ENCODE measurements at places on chromosomes 6 and 20.

DNA sequence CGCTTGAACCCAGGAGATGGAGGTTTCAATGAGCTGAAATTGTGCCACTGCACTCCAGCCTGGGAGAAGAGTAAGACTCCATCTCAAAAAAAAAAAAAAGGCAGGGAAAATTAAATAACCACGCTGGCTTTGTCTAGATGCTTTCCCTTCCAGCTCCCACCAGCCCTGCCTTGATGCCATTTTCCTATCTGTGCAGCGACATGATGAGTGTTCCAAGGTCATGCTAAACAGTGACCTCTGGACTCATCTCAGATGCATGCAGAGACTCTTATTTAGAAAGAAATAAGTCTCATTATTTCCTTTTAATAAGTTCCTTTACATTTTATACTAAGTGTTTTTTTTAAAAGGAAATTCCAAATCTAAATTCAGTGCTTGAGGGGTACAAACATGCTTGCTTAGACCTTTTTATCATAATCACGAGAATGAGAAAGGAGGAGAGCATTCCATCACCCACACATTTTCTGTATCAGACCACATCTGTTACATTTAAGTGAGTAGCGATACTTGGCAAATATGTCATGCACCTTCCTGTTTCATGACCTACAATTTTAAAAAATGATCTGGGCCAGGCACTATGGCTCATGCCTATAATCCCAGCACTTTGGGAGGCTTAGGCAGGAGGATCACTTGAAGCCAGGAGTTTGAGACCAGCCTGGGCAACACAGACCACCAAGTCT lies 101.1 kb upstream of the RREB1 start:
- DNase-seq, result no peak

DNA sequence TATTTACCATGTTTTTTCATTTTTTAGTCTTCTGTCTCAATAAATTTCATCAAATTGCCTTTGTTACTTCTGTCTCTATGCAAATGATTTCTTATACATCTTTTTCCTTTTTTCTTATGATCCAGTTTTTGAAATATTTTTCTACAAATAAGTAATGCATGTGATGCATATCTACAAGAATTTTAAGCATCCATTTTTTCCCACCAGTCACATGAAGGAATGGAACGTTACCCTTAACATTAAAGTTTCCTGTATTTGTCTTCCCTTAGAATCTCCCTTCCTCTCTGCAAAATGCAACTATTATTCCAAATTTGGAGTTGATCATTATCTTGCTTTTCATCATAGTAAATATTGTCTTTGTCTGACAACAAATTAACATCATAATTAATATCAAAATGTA lies 35.5 kb downstream of the PSMB9 start:
- DNase-seq, result no peak

- DNase-seq, result no peak
Observed at GRCh38 chr20:58655328-58656107, 4.4 kb downstream of the STX16 start.

- no peak for DNase-seq
Observed at GRCh38 chr6:4853349-4853748, 77.1 kb downstream of the CDYL start.

GRCh38 chr6:36633915-36634314 lies 39.8 kb downstream of the SRSF3 start:
- no peak for DNase-seq

- DNase-seq, result no peak
Observed at GRCh38 chr6:137352859-137353258, 133.7 kb upstream of the IFNGR1 start.

DNA sequence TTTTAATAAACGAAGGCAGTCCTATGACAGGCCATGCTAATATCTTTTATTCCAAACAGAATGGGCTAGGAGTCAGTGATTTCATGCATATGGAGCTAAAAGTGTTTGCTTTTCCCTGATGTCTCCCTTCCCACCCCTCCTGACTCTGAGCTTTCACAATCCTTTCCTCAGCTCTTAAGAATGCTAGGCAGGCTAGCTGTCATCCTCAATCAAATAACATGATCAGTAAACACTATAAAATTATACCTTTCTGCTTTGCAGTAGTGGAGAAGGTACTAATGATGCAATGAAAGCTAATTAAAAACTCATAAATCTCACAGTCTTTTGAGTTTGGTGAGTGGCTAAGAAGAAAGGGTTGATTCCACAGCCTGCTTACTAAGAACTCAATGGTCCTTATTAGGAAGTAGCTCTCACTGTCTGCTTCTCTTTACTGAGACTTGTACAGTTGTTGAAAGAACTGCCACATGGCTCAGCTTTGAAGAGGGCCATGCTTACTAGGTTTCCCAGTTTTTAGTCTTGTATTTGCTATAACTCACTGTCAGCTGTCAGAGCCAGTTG lies 250.9 kb upstream of the JAG1 start:
- DNase-seq, result no peak

- DNase-seq, result no peak
Observed at GRCh38 chr20:43789593-43789992, 62.8 kb upstream of the GTSF1L start.

DNA sequence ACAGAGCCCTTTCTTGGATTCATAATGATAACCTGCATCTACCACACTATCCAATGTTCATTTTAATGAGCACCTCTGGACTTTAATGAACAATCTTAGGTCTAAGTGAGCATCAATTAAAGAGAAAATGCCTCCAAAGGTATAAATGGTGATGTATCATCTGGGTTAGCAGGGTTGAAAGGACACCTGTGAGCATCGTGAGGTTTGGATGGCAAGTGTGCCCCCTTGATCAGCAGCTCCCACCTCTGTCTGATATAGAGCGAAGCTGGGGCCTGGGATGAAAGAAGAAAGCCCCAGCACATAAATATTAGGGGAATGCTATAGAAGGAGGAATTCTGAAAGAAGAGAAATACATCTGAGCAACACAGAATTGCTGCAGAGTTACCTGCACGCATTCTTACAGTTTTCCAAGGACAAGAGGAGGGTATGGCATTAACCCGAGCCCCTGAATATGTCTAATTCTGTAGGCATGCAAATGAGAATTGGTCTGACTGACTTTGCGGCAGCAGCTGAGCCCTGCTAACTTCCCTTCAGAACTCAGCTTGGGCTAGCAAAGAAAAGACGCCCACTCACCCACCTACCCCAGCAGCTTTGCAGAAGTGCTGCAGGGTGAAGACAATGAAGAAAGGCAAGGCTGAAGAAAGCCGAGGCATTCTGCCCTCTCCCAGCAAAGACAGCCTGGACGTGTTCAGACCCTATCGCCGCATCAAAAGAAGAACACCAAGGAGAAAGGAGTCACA lies 136.2 kb downstream of the GMPR start:
- DNase-seq, result no peak

- DNase-seq, result no peak
Observed at GRCh38 chr6:157560691-157561413, 179.9 kb downstream of the ZDHHC14 start.

- no peak for DNase-seq
Observed at GRCh38 chr6:49692534-49692933, 20.8 kb downstream of the CRISP2 start.

DNA sequence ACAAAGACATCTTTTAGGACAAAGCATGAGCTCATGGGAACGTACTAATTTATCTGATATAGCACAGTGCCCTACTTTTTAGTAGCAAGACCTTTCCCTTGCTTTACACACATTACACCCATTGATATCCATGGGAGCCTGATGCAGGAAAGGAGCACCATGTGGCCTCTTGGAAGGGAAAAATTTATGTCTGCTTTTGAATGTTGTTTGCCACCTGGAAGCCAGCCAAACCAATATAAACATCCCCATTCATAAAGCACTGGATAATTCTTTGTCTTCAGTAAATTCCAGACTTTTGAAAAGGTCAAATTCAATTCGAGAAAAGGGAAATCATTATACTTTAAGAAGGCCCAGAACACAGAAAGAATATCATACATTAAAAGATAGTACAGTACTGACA lies 152.3 kb upstream of the BEND6 start:
- DNase-seq, result no peak

Data from T-helper 22 cell (primary cell).